Stimulated activated CD8-positive, alpha-beta memory T cell treated with anti-CD3 and anti-CD28 coated beads, Interleukin-7, amount 100 ng/mL, for 1 hour (primary cell): ENCODE measurements at places on chromosomes 1 and 21.

DNA sequence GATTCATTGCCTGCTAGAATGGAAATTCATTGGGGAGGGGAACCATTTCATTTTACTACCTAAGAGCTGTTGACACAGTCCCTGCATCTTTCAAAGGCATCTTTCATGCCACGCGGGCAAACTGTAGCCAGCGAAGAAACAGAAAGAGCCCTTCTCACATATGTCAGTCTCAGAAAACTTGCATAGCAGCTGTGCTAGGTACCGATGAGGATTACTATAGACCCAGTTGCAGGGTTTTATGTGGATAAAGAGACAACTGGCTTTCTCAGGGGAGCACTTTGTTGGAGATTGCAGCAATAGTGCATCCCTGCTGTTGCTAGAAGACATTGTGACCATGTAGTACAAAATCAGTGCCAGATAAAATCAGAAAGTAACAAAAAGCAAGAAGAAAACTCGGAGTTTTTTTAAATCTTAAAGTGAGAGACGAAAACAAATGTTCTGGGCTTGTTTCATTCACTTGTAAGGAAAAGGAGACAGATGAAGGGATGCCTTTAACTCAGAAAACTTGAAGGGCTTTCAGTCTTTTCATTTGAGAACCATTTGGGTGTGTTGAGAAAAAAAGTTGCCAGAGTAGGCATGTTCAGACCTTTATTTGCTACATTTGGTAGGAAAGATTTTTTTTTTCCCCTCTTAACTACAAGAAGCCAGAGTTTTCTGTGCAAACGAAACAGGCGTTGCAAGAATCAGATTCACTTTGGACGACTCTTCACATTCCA lies 804.1 kb downstream of the USP25 start:
- no peak for DNase-seq

DNA sequence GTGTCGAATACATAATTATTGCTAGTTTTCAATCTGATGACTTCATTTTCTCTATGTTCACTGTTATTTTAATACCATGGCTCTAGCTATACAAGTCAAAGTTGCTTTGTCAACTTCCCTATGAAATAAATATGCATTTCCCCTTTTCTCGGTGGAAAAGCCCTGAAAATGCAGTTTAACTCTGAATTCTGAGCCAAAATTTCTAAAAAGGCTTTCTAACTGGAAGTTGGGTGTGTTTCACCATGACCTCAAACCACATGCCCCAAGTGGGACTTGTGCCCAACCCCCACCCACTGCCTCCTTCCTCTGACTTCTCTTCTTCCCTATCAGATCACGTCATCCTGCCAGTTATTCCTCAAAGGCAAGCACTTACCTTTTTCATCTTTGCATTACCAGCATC lies 8.9 kb downstream of the MKNK1 start:
- no peak for DNase-seq

- no peak for DNase-seq
Measured at GRCh38 chr21:24045775-24046215, 1561.5 kb downstream of the MRPL39 start.

- no peak for DNase-seq
Measured at GRCh38 chr1:32791881-32792280, 25.3 kb downstream of the YARS1 start.

GRCh38 chr1:230082211-230082610 lies 15.2 kb downstream of the GALNT2 start:
- DNase-seq = no peak

- no peak for DNase-seq
Measured at GRCh38 chr1:180225403-180225802, 4.7 kb upstream of the LHX4 start.

GRCh38 chr1:43284546-43285110 lies 753 bp downstream of the C1orf210 start:
- no peak for DNase-seq
